ENCODE measurements at places on chromosomes 3 and 15. TPM values are rescaled to one million over a fixed set of nuclear protein-coding genes. Genes with fewer than 3 reads are reported as not detected.

Gene FSIP1
- 0.74 TPM for total RNA-seq

Gene ACP3
- total RNA-seq = not detected

DNA sequence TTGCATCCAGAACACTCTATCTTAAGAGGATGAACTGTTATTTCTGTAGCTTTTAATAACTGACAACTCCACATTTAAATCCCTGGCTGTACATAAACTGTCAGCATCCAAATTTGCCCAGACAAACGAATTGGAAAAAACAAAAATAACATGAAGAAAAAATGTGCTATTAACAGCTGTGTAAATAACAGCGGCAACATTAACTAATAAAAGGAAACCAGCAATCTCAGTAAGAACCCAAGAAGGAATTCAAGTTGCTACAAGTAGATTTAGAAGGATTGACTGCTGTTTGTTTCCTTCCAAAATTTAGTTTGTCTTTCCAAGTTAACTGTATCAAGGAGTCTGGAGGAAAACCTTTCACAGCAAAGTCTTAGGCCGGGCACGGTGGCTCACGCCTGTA, 550.6 kb upstream of the MDFIC2 start:
- DNase-seq = no peak

DNA sequence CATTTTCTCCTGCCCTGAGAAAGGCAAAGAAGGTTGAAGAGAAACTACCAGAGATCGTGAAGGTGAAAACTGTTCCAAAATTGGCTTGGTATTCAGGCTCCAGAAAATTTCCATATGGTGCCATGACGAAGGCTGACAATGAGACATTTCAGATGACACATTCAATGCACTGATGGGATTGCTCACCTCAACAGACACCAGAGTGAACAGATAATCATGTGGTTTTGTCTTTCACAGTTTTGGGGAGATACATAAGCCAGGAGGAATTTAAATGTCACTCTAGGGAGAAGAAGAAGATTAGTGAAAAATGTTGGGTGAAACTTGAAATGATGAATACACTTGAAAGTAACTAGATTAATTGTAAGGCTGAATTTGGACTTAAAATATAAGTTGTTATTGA, 339.7 kb upstream of the EPHA3 start:
- no peak for DNase-seq

Gene SYNPR
- total RNA-seq = not detected

- DNase-seq = no peak
Measured at GRCh38 chr15:73799466-73799865, 46.3 kb upstream of the INSYN1 start.

DNA sequence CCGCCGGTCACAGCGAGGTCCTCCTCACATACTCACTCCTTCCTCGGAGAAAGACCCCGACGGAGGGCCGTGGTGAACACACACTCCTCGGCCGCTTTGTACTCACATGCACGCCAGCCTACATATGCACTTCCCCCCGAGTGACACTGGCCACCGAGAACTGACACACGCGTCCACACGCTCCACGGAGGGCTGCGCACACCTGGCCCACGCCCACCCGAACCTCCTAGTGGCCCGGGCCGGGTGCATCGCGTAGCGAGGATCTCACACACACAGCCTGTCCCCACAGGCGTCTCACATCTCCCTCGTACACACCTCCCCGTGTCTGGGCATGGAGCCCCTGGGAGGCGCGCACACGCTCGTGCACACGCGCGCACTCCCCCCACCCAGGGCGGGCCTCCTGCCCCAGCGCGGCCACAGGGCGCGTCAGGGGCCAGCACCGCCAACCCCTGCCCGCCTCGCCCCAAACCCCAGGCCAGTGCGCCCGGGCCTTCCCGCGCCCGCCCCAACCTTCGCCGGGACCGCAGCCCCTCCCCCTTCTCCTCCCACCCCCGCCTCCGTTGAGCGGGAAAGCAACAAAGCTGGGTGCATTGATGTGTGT, 411 bp upstream of the C3orf70 start:
- DNase-seq = no peak

GRCh38 chr3:133757701-133758567, 11.7 kb downstream of the TF start:
- DNase-seq = no peak

DNA sequence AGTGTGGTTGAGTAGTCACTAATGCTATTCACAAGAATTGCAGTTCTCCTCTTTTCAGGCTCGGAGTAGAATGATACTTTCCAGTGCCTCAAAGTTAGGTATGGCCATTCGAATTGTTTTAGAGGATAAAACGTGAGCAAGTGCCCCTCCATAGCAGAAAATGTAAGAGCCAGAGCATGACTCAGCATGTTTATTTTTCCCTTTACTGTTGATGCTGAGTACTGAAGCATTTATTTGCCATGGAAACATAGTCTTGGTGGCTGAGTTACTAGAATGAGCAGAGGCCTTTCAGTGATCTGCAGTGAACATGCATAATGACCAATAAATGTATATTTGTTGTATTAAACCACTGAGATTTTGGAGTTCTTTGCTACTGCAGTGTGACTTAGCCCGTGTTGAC, 540.6 kb downstream of the NLGN1 start:
- DNase-seq = no peak

Gene AMIGO3
- total RNA-seq = not detected

Gene JMJD7
- total RNA-seq = 10.9 TPM

- no peak for DNase-seq
Measured at GRCh38 chr15:87938031-87938430, 318.5 kb downstream of the NTRK3 start.

Data from activated naive CD8-positive, alpha-beta T cell treated with anti-CD3 and anti-CD28 coated beads for 36 hours (primary cell).